ENCODE measurements at places on chromosomes 16 and 17.

DNA sequence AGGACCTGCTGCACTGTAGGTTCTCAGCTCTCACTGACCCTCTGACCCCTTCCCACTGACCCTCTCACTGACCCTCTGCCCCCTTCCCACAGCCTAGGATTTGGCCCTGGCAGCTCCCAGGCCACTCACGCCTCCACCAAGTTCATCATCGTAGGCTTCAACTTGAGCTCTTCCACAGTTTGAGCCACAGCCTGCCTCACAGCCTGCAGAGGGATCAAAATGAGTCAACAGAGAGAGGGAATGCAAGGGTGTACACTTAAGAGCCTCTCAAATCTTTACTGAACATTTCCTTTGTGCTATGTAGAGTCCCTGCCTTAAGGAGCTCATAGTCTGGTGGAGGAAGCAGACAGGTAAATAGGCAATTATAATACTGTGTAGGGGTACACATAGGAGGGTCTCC, 12.1 kb downstream of the HEATR9 start:
- no peak for DNase-seq

DNA sequence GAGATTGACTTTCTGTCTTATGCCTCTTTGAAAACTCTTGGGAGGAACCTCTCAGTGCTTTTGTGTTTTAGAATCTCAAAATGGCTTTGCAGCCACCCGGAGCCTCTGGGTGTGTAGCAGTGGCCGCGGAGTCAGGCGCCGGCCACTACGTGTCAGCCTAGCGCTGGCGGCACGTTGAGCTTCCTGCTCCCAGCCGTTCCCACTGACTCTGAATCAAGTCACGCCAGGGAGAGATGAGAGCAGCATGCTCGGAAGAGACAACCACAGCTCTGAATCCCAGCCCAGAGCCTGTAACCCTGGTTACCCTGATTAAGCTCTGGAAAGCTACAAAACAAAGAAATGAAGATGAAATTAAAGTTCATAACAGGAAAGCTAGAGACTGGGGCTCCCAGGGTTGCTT, 97.4 kb upstream of the CACNG5 start:
- peak; percentile 76 for DNase-seq

DNA sequence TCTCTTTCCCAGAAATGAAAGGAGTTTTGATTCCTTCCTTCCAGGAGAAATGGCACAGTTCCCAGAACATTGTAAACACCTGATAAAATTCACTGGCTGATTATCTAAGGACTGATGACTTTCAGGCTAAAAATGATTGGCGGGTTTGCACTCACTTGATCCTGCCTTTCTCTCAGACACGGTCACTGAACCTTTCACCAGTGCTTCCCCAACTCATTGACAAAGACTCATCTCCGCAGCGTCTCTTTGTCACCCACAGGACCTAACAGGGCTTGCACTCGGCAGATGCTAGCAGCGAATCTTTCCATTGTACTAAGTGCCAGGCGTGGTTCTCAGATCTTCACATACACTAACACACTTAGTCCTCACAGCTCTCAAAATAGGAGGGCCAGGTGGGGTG, 7.3 kb upstream of the DHRS7C start:
- DNase-seq: no peak

- no peak for DNase-seq
These were observed 13.3 kb upstream of the MPP2 start for GRCh38 chr17:43920500-43921095.

- no peak for DNase-seq
These were observed 1.6 kb upstream of the MRC2 start for GRCh38 chr17:62625870-62626200.

GRCh38 chr16:55273959-55274358, 50.0 kb upstream of the IRX6 start:
- DNase-seq: no peak

DNA sequence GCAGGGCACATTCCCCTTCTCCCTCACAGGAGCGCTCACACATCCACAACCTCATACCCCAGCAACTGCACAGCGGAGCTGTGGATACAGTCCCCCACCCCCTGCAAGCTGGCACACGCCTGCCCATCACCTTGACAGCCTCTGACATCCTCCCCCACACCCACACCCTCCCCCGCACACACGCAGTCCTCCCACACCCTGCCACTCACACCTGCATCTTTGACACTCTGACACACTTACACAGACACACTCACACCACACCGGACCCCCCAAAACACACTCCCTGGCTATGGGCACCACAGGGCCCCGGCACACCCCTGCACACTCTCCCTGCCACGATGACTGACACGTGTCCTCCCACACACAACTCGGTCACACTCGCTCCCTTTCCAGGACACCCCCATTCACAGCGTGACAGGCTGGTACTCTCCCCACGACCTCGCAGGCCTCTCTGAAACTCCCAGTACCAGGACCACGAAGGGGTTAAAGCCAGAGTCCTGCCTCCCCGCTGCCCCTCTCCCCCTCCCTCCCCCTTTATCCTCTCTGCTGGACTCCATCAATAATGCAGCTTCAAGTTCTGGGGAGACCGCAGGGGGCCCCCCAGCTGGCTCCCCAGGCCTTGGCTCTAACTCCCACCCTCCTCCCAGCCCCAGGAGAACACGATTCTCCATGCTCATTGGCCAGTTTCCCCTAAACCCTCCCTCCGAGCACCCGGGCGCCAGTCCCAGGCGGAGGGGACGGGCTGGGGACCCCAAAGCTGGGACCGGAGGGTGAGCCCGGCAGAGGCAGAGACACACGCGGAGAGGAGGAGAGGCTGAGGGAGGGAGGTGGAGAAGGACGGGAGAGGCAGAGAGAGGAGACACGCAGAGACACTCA, at the start of gene PPP1R1B:
Gene PPP1R1B, plus strand, starts transcription at position 782 of the 876 bp plus-strand sequence. CDS start 441 bp downstream, outside the sequence.
- DNase-seq: no peak

DNA sequence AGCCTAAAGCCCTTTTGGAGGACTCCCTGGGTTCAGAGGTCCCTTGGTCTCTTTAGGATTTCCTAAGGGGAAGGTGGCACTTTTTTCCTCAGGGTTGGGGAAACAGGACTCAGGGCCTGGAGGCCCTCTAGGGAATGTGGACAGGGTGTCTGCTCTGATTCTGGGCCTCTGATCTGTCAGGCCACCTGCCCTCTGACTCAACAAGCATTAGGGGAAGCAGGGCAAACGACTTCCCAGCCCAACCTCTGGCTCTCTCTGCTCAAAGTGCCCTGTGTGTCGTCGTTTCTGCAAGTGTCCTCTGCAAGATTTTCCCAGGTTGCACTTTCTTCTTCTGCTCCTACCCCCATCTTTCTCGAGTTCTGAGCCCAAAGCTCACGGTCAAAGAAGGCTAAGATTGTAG, 6.6 kb upstream of the IGFBP4 start:
- DNase-seq: no peak

- DNase-seq: no peak
These were observed 43.3 kb downstream of the GRIN2A start for GRCh38 chr16:10138881-10139280.

- no peak for DNase-seq
These were observed 35.9 kb downstream of the ABCA10 start for GRCh38 chr17:69192754-69193153.

DNA sequence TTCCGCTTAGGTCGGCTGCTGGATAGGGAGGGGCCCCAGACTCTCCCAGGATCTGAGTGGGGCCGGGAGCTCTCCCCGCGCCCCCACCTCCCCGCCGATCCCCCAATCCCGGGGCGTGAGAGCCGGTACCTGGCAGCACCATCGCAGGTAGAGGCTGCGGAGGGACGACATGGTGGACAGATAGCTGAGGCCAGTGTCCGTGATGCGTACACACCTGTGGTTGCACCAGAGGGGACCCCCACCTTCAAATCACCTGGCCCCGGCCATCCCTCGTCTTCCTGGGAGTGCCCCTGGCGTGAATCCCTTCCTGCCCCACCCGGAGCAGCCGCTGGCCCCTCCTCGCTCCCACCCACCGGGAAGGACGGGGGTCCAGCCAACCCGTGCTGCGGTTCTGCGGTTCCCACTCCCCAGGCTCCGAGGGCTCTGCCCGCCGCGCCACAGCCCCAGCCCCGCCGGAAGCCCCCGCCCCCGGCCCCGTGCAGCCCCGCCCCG, 4.7 kb upstream of the WDR24 start:
- DNase-seq: no peak

DNA sequence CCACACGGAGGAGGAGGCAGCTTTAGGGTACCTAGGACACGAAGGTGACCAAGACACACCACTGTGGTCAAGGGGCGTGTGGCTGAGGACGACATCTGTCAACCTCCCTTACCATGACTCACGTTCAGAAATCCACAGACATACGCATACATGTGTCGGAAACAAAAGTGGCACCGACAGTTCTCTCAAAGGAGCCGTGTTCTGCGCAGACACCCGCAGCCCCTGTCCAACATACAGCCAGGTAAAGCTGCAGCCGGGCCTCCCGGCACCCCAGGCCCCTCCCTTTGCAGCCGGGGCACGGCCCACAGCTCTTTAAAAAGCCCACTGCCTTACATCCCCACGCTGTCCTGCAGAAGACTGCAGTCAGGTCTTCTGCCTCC, 40.5 kb upstream of the KLHDC4 start:
- DNase-seq: peak; percentile 26

GRCh38 chr17:559551-560431, 154.8 kb downstream of the VPS53 start:
- DNase-seq: peak; percentile 95

DNA sequence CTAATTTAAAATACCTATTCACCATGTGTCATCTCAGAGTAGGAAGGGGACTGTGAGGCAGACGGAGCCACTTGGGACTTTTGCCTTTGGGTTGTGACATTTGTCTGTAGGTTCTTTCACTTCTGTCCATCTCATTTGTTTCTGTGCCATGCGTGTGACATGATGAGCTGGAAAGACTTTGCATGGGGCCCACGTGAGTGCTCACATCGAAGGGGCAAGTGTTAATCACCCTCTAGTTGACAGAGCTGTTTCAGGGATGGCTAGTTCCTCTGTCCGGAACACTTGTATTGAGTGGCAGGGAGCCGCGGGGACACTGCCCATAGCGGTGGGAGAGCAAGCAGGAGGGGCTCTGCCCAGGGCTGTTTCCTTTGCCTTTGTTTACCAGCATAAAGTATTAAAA, 112.0 kb downstream of the RPTOR start:
- no peak for DNase-seq

DNA sequence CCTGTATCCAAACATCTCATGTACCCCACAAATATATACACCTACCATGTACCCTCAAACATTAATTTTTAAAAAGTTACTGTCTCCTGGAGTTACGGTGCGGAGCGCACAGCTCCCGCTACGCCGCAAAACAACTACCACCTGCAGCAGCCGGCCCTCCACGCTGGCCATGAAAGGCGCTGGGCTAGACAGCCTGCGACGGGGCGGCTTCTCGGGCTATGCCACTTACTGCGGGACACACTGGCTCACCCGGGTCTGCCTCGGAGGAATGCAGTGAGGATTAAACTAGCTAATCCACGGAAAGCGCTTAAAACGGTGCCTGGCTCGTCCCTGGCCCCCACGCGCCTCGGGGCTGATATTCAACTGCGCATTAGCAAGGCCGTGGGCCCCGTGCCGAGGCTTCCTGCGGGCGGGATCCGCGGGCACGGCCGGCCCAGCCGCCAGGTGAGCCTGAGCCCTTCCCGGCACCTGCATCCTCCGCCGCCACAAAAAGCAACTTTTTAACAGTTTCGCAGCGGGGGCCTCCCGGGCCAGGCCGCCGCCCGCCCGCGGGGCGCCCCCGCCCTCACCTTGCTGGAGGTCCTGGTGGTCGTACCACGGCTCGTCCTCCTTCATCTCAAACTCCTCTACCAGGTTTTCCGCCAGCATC, 633 bp downstream of the CDR2 start:
- DNase-seq: peak; percentile 32

DNA sequence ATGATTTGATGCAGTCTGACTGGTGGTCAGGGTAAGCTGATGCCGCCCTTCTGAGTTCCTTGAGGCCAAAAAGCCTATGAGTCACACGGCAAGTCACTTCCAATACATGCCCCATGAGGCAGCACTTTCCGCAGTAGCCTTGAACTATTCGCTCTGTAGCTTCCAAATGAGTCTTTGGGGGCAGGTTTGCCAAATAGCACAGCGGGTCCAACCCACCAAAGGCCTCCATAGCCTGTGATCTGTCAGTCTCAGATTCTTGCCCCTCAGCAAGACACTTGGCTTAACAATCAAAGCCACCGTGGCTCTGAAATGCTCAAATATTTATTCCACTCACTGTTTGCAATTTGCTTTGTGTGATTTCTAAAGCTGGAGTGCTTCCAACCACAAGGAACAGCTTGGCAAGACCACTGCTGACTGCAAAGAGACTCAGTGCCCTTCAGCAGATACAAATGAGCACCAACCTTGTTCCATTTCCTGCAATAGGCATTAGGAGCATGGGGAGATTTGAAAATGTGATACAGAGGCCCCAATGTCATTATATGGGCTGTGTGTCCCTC, 45.4 kb downstream of the CLEC19A start:
- no peak for DNase-seq

Data from cardiac fibroblast (primary cell).